Kasumi-1 (cell line): ENCODE measurements at places on chromosomes 7 and 10.

DNA sequence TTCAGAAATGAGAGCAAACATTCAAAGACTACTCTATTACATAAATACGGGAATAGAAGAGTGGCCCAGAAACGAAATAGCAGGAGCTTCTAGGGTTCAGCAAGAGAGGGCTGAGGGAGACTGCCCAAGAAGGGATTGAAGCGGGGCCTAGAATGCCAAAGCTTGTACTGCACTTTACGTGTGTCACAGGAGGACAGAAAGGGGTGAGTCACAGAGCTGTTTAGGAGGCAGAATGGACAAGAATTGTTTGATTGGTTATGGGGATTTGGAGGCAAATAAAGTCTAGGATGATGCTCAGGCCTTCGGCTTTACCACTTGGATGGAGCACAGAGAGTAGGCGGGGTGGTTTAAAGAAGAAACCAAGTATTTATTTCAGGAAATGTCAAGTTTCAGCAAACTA is 11.3 kb upstream of the FXYD4 start:
- no peak for DNase-seq

DNA sequence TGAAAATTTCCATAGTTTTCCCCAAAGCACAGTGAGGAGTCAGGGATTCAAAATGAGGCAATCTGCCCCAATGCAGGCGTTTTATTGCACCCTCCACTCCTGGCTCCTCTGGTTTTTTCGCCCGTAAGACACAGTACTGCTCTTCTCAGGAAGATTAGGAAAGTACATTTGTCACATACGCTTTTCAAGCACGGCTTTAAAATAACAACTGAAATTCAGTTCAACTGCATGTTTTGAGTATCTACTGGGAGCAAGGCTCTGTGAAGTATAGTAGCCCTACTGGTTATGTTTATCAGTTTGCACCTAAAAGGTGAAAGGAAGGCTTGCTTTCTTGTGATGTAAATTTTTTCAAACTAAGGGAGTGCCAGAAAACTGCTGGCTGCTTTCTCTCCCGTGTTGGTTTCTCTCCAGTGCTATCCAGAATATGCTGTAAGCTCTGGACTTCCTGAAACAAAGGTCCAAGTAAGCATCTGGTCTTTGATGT is 1.9 kb upstream of the SGMS1 start:
- DNase-seq = peak; percentile 49

GRCh38 chr7:8063706-8064297 is 95.2 kb downstream of the GLCCI1 start:
- no peak for DNase-seq

GRCh38 chr10:48576501-48576900 is 28.4 kb downstream of the ARHGAP22 start:
- DNase-seq = no peak

GRCh38 chr10:33899578-33900531 is 565.4 kb upstream of the NRP1 start:
- no peak for DNase-seq

GRCh38 chr10:71396084-71396710 is 523 bp upstream of the CDH23 start:
- DNase-seq = peak; percentile 41

GRCh38 chr10:56551037-56551436 is 190.0 kb upstream of the ZWINT start:
- DNase-seq = no peak

DNA sequence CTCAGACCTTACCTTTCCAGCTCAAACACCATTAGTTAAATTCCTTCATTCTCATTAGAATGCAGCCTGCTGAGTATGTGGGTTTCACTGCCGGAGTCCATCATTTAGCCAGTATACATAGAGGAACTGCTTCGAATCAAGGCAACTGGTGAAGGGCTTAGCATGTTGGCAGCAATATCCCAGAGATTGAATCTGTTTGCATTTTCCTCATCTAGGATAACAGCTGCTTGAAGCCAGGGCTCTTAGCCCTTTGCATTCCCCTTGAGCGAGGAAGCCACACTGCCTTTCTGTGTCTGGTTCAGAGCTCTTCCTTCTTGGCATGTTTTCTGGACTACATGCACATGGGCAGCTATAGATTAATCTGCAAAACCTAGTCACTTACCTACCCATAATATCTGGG is 14.7 kb downstream of the NODAL start:
- no peak for DNase-seq

DNA sequence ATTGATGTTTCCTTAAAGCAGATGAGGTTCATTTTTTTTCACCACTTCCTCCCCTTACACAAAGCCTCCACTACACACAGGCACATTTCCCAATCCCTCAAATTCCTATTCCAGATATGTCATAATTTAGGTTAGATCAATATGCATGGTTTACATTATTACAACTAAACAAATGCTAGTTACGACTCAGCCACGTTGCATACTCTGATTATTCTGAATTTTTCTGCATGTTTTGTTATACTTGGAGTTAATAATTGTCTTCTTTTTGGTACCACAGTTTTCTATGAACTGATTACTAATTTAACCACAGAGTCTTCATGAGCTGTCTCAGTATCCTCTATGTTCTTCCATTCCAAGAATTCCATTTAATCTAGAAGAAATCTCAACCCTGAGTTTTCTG is 4.4 kb upstream of the BICC1 start:
- DNase-seq = no peak

- DNase-seq = no peak
Observed at GRCh38 chr7:135527025-135527424, 17.1 kb upstream of the CNOT4 start.

- no peak for DNase-seq
Observed at GRCh38 chr10:103748020-103748419, 107.4 kb downstream of the SH3PXD2A start.

GRCh38 chr7:101470668-101471487 is 108.2 kb downstream of the COL26A1 start:
- DNase-seq = no peak

DNA sequence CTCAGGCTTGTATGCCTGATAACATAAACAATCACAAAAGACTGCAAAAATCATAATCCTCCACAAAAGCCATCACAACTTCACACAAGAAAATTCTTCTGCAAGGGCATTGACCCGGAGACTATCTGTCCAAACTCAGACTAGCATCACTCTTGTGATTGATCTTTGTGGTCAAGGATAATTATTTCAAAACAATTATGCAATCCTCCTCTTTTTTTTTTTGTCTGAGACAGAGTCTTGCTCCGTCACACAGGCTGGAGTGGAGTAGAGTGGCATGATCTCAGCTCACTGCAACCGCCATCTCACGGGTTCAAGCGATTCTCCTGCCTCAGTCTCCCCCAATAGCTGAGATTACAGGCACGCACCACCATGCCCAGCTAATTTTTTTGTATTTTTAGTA is 22.2 kb downstream of the CDNF start:
- no peak for DNase-seq

GRCh38 chr10:323651-324293 is 188.5 kb downstream of the ZMYND11 start:
- DNase-seq = peak; percentile 98

DNA sequence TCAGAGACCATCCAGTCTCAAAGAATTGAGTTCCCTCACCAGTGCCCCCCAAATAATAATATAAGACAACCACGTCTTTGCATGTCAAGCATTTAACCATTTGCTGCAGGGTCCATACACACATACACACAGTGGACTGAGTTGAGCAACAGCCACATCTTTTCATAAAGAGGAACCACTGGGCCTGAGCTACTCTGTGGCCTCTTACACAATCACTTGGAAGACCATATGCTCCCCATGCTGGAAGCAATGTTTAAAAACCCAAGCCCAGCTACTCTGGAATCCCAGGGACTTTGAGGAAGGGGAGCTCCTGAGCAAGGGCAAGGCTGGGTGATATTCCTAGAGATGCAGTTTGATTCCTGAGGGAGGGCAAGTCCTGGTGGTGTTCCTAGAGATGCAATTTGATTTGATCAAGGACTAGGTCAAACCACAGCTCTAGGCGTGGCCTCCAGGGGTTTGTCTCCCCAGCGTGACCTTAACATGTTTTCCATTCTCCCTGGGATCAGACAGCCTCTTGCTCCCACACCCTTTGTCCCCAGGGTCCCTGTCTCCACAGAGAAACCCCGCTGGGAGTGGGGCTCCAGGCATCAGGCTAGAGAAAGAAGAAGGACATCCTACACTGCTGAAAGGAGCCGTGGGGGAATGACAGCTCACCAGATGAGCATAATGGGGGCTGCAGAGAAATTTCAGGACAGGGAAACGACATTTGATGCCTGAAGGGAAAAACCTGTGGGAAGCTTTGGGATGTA is 376.2 kb upstream of the MGMT start:
- no peak for DNase-seq

- no peak for DNase-seq
Observed at GRCh38 chr10:73858750-73859427, 15.5 kb downstream of the CAMK2G start.

GRCh38 chr10:14408139-14408538 is 77.4 kb upstream of the FRMD4A start:
- no peak for DNase-seq

DNA sequence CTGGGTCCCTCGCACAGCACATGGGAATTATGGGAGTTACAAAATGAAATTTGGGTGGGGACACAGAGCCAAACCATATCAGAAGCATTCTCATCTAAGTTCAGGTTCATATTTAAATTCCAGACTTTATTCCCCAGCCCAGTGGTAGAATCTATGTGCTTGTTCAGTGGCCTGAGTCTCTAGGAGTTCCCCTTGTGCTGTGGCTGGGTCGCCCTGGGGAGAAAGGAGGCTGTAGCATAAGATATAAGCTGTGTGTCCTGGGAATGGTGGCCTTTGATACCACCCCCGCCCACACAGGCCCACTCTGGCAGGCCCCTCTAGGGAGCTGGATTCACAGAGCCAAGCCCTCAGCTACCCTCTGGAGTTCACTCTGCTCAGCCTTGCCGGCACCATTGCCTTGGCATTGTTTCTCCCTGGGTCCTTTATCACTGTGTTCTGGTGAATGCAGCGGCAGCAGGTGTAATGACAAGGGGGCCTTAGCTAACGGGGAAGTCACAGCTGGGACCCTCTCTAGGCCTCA is 64.2 kb downstream of the MINDY4 start:
- no peak for DNase-seq

DNA sequence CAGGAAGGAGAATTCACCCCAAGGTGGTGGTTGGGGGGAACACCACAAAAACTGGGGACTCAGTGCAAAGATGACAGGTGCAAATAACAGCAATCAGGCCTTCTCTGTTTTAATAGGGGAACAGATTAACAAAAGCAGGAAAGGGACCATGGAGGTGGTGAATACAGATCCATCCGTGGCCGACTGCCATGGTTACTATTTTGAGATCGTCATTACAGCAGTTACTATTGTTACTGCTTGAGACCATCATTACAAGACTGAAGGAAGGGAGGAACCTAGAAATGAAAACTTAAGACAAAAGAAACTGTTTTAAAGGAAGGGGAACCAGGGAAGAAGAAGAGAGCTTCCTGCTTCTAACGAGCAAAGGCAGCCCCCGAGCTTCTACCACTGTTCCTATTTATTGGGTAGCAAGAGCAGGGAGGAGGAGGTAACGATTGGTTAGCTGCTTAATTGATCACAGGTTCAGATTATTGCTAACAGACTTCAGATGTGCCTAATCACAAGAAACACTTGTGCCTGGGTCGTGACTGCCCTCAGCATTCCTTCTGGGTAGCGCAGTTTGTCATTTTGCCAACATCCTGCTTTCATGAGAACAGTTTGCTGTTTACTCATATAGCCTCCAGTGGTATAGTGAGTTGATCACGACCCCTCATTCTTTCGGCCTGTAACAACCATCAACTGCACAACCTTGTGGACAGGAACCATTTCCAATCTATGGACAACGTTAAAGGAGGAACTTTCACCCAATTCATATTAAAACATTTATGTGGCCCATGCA is 216.3 kb downstream of the CHCHD3 start:
- no peak for DNase-seq

DNA sequence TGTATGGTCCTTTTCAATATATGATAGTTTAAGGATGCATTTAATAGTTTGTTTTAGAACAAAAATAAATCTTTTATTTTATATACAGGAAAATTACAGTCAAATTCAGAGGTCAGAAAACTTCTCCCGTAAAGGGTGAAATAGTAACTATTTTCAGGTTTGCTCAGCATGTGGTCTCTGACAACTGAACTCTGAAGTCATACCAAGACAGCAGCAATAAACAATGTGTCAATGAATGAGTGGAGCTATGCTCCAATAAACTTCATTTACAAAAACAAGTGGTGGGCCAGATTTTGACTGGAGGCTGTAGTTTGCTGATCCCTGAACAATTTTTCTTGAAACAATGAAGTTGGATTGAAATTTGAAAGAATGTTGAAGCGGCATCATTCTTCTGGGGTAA is 123.6 kb downstream of the ZNF248 start:
- DNase-seq = no peak

GRCh38 chr7:31811650-31812461 is 124.8 kb downstream of the PPP1R17 start:
- DNase-seq = peak; percentile 99

DNA sequence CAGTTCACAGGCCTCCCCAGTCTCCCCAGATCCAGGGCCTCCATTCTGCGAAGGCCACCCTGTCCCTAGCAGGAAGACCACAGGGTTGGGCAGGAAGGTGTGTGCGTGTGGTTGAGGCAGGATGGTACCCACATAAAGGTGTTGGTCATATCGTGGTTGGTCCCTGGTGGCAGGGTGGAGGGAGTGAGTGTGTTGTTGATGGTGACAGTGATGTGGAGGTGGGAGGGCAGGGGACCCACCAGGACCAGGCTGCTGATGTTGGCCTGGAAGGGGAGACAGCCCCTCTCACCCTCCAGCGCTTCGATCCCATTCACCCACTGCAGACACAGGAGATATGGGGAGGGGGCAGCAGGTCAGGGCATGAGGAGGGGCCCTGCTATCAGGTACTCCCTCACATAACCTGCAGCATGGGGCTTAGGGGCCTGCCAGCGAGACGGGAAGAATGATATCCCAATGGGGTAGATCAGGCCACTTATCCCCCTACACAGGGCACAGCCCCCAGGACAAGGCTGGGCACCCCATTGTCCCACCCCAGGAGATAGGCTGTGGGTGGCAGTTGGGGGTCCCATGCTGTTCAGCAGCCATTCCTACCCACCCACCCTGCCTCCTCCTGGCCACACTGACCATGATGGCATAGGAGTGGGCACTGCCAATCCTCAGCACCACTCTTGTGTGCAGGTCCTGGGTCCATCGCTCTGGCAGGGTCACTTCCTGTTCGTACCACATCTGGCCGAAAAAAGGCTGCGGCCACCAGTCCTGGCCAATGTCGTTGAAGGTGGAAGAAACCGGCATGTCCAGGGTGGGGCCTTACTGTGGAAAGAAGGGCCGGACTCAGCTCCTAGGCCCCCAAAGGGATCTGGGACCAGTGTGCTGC is 69.0 kb upstream of the ZNF479 start:
- no peak for DNase-seq

- peak; percentile 29 for DNase-seq
Observed at GRCh38 chr10:42979181-42979580, 97.7 kb upstream of the RET start.
